Left forelimb (tissue), 1 donor: ENCODE measurements at places on chromosomes 4 and X.

DNA sequence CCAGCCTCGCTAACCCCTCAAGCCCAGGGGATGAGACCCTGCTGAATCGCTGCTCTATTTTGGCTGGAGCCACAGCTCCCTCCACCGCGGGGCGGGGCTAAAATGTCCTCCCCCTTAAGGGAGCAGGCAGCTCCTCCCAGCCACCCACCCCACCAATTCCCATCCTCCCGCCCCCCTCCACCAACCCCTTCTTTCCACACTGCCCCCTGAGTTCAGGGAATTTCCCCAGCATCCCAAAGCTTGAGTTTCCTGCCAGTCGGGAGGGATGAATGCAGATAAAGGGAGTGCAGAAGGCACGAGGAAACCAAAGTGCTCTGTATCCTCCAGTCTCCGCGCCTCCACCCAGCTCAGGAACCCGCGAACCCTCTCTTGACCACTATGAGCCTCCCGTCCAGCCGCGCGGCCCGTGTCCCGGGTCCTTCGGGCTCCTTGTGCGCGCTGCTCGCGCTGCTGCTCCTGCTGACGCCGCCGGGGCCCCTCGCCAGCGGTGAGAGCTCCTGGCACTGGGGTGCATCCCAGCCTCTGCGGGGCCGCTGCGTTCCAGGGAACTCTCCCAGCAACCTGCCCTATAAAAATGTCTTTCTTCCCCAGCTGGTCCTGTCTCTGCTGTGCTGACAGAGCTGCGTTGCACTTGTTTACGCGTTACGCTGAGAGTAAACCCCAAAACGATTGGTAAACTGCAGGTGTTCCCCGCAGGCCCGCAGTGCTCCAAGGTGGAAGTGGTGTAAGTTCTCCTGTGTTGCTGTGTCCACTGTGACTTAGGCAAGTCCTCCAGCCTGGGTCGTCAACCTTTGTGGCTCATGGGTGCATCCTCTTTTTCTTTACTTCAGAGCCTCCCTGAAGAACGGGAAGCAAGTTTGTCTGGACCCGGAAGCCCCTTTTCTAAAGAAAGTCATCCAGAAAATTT is at the start of gene CXCL6:
Gene CXCL6 (plus strand): TSS at position 306 of the 907 bp plus-strand sequence. CDS start 73 bp downstream, at position 379.
- DNase-seq = no peak

- DNase-seq = no peak
Measured at GRCh38 chr4:23728393-23728792, 161.5 kb downstream of the PPARGC1A start.

GRCh38 chr4:38099020-38099600 is 138.9 kb downstream of the PTTG2 start:
- no peak for DNase-seq

DNA sequence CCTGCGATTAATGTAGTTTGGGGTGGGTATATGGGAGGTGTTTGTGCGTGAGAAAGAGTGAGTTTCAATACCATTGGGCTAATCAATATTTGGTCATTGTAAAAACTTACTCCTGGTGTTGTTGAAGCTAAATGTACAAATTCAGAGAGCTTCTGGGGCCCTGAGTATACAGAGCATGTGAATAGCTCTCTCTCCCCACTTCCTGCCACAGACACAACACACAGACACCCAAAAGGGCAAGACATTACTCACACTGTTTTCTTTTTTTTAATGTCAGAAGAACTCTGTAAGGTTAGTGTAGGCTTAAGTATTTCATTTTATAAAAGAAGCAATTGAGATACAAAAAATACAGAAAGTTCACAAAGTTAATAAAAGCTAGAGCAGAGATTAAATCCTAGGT is 151.3 kb upstream of the KCNIP4 start:
- no peak for DNase-seq

DNA sequence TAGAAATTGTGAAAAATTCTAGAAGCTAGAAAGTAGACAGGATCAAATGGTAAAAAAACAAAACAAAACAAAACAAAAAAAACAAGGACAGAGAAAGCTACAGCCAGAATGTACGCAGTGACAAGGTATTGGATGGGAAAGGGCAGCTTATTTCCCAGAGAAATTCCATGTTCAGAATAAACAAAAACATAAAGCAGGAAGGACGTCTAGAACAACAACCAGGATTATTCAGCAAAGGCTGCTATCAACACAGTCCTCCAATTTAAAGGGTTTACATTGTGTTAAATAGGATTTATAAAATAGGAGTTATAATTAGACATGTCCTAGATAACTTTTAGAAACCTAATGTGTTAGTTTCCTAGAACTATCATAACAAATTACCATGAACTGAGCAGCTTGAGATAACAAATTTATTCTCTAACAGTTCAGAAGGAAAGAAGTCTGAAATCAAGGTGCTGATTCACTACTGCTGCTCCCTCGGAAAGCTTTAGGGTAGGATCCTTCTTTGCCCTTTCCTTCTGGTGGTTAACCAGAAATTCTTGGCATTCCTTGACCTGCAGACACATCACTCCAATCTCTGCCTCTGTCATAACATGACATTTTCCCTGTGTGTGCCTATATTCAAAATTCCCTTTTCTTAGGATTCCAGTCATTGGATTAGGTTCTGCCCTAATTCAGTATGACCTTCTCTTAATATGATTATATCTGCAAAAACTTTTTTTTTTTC is 175.6 kb downstream of the SNCA start:
- DNase-seq = no peak

DNA sequence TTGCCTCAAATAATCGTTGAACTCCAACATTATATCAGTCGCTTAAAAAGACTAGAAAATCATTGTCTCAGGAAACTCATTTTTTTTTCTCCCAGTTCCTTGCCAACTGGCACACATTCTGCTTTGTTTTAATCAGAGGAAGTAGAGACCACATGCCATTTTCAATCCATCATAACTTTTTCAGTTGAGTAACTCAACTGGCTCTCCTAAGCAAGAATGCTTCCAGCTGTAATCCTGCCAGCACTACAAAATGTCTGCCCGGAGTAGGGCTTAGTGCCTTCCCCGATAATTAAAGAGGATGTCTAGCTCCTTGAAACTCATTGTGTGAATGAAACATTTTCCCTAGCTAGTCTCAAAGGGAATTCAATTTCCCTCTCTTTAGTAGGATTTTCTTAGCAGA is 33.0 kb downstream of the FREM3 start:
- no peak for DNase-seq

GRCh38 chrX:5388087-5388486 is 840.6 kb downstream of the NLGN4X start:
- DNase-seq = no peak

- DNase-seq = no peak
Measured at GRCh38 chr4:178963446-178964045, 1521.3 kb upstream of the AGA start.

- DNase-seq = no peak
Measured at GRCh38 chrX:43661521-43662240, 5.6 kb downstream of the MAOA start.

- no peak for DNase-seq
Measured at GRCh38 chr4:101807351-101807750, 16.8 kb downstream of the BANK1 start.

GRCh38 chr4:119785963-119786362 is 157.4 kb upstream of the PDE5A start:
- DNase-seq = no peak

- no peak for DNase-seq
Measured at GRCh38 chr4:5654791-5655190, 53.6 kb downstream of the EVC2 start.

DNA sequence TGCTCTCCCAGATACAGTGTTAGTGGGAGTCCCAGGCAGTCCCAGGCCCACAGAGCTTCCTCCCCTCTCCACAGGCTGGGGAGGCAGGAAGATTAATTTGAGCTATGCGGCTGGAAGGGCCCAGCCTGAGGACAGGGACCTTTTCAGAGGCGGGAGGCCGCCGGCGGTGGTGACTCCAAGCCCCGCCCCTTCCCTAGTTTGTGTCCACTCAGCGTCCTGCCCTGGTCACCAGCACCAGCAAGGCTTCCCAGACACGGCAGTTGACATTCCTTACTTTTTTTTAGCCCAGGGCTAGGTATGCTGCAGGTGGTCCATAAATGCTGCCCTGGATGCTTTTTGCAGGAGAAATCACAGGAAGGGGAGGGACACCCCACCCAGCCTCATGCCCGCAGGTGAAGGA is 67.7 kb upstream of the LRPAP1 start:
- DNase-seq = no peak
